ENCODE measurements at places on chromosomes 5 and 9. TPM values are rescaled to one million over a fixed set of nuclear protein-coding genes. Genes with fewer than 3 reads are reported as not detected.

Gene LVRN
- total RNA-seq = 1.6 TPM

- no peak for DNase-seq
Measured at GRCh38 chr9:136151214-136151804, 32.6 kb upstream of the TMEM250 start.

Gene TAF11L5
- not detected for total RNA-seq

GRCh38 chr9:73080110-73080694 lies 71.5 kb upstream of the ANXA1 start:
- no peak for DNase-seq

- no peak for DNase-seq
Measured at GRCh38 chr5:58503390-58504046, 12.3 kb downstream of the GAPT start.

Gene COL15A1
- 6.9 TPM for total RNA-seq

DNA sequence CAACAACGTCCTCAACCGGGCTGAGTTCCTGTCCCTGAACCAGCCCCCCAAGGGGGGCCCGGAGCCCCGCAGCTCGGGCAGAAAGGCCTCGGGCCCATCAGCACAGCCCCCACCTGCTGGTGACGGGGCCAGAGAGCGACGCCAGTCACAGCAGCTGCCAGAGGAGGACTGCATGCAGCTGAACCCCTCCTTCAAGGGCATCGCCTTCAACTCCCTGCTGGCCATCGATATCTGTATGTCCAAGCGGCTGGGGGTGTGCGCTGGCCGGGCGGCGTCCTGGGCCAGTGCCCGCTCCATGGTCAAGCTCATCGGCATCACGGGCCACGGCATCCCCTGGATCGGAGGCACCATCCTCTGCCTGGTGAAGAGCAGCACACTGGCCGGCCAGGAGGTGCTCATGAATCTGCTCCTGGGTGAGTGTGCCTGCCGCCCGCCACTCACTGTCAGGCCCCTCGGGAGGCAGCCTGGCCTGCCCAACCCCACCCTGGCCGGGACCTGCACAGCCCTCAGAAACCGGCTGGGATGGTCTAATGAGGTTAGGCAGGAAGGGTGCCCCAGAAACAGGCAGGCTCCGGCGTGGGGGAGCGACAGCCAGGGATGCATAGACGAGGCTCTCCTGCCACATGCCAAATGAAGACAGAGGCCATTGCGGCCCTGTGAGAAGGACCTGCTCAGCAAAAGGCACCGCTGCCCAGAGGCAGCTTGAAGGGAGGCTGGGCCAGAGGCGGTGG lies 678 bp downstream of the PLPP7 start:
- DNase-seq = no peak

DNA sequence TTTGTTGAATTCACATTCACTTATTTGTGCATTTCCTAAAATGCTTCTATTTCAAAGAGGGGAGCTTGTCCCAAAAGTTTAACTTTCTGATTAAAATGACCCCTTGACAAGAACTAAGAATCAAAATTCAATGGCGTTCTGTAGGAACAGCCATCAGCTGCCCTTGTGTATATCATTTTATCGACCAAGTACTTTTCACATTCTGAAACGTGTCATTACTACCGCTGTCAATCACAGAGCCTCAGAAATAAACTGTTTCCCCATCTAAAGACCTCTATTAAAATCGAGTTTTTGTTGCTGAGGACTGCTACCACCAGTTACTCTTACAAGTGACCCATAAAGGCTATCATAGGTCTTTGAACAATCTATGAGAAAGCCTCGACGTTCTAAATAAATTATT lies 1.6 kb upstream of the FOXD1 start:
- no peak for DNase-seq

Gene MAT2B
- 37.1 TPM for total RNA-seq

GRCh38 chr5:140005145-140005591 lies 37.9 kb downstream of the NRG2 start:
- DNase-seq = no peak

Measured in frontal cortex (tissue), 4 donors.